ENCODE measurements at places on chromosomes 3 and 15. TPM values are rescaled to one million over a fixed set of nuclear protein-coding genes. Genes with fewer than 3 reads are reported as not detected.
A peak's percentile ranks its signal among the peaks of the same experiment; 100 is the strongest.

GRCh38 chr15:86278586-86278985, 198.9 kb downstream of the AGBL1 start:
- H3K27ac ChIP-seq, result no peak overlapping the region
- no peaks in the 10 kb centered on the region for H3K27me3 ChIP-seq
- DNase-seq, result no peak
- no peaks in the 10 kb centered on the region for H3K4me1 ChIP-seq

MKRN2OS gene
- not detected for total RNA-seq

LARP6 gene
- total RNA-seq, result 135 TPM

- peaks cover 59% of the 10 kb centered on the region for H3K4me1 ChIP-seq
- H3K4me3 ChIP-seq, result peak overlapping the region; percentile 99
Measured at GRCh38 chr15:63045465-63045840, 2.9 kb downstream of the TPM1 start.

EDC3 gene
- total RNA-seq, result 46.0 TPM

DNA sequence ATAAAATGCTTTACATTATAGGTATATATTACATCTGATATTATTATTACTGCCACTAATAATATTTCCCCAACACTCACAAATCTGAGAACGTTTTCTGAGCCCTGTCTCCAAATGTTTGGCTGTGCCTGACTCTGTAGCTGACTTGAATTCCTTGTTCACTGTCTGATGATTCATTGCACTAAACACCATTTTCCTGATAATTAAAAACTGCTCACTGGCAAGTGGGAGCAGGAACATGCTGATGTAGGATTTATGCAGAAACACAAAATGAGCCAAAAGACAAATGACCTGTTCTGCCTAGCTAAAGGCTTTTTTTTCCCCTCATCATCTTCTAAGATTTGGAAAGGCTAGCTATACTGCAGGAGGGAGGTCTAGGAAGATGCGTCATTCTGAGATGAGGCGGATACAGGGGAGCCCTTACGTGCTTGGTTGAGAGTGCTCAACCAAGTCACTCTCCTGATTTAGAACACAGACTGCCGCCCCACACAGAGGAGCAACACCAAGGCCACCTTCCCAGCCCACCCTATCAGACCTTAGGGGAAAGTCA, 380.7 kb downstream of the EPHB1 start:
- no peaks in the 10 kb centered on the region for H3K4me1 ChIP-seq
- no peak overlapping the region for H3K4me3 ChIP-seq
- no peaks in the 10 kb centered on the region for H3K36me3 ChIP-seq
- no peaks in the 10 kb centered on the region for H3K27me3 ChIP-seq
- no peak for DNase-seq
- H3K27ac ChIP-seq, result no peak overlapping the region

GOLIM4 gene
- 67.1 TPM for total RNA-seq

GRCh38 chr3:37695138-37695537, 166.5 kb upstream of the CTDSPL start:
- H3K4me1 ChIP-seq, result peaks cover 6% of the 10 kb centered on the region
- H3K27ac ChIP-seq, result no peak overlapping the region
- peaks cover 48% of the 10 kb centered on the region for H3K27me3 ChIP-seq
- no peak for DNase-seq
- H3K4me3 ChIP-seq, result no peak overlapping the region

DNA sequence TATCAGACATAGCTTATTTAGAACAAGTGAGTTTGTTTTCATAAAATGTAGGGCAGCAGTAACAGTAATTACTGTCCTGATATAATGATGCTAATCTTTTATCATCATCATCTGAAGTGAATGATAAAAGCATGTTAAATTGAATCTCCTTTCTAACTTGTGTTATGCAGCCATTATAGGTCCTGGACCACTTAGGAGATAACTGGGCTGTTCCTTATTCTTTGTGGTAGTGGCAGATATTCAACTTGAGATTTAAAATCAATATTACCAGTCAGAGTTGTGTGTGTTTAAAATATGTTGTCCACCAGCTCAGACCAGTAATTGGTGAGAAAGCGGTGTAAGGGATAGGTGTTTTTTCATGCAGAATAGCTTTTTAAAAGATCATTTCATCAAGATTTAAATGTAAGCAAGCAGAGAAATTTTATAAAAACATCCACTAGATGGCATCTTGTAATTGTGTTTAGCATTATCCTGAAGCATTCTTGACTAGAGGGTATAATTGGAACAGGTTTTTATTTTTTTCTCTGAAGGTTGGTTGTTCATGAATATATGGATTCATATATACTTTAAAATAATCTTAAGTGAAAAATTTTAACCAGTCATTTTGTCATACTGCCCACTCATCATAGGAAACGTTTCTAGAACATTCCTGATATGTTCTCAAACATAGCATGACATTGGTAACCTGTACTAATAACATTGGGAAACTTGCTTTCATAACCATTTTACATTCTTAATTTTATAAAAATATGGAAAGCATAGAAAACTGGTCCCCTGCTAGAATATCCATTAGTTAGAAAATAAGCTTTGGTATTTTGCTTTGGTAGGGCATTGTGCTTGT, 153.9 kb downstream of the BBX start:
- no peak for DNase-seq
- no peaks in the 10 kb centered on the region for H3K36me3 ChIP-seq
- H3K4me1 ChIP-seq, result peaks cover 24% of the 10 kb centered on the region
- no peak overlapping the region for H3K27ac ChIP-seq
- H3K27me3 ChIP-seq, result no peaks in the 10 kb centered on the region
